ENCODE measurements at places on chromosomes 6 and 20.

- DNase-seq: no peak
Observed at GRCh38 chr6:142153196-142153595, 6.1 kb downstream of the VTA1 start.

GRCh38 chr6:113291751-113292445 is 565.2 kb upstream of the MARCKS start:
- no peak for DNase-seq

DNA sequence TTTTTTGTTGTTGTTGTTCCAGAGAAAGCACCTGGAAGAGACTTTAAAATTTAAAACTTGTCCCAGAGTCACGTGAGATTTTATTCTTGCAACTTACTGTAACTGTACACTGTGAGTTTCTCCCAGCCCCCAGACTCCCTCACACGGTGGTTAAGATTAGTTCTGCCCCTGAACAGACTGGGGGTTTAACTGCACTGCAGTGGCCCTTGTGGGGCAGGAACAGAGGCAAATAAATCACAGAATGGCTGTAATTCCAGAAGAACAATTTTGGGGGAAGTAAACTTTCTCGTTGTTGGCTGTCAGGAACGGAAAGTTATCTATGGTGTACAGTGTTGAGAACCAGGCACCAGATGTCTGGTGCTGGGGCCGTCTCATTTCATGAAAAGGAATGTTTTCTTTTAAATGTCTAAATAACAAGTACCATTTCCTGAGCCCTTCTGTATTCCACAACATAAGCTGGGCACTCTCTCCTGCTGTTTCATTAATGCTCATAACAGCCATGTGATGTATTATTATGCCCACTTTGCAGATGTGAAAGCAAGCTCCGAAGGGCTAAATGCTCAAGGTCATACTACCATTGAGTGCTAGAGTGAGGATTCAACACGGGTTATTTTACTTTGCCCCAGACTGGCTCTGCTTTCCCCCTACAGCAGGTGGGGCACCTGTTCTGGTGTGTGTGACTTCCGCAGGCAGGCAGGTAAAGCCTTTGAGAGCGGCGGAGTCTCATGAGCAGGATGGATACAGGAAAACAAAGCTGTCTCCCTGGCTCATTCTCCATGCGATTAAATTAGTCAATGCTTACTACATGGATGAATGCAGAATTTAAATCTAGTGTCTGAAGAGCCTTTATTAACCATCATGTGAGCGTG is 30.5 kb downstream of the CNKSR3 start:
- DNase-seq: no peak

DNA sequence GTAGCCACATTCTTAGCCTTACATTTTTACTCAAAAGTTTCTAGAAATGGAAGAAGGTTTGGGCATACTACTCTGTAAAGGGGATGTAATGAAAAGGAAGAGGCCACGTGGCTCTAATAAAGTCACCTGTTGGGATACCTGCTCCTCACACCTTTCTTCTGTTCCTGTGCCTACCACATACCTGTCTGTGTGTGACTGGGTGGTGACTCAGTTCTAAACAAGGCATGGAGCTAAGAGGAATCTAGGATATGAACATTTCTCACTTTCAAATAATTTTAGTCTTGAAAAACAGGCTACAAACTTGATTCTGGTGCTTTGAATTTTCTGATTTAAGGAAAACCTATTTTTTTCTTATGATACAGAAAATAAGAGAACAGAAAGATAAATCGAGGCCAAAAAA is 363.6 kb downstream of the RFPL4B start:
- no peak for DNase-seq

GRCh38 chr6:90288404-90288803 is 8.2 kb downstream of the BACH2 start:
- no peak for DNase-seq

GRCh38 chr6:151056230-151056907 is 183.4 kb upstream of the AKAP12 start:
- DNase-seq: no peak
